ENCODE measurements at places on chromosomes 2 and 18. TPM values are rescaled to one million over a fixed set of nuclear protein-coding genes. Genes with fewer than 3 reads are reported as not detected.
A peak's percentile ranks its signal among the peaks of the same experiment; 100 is the strongest.

DNA sequence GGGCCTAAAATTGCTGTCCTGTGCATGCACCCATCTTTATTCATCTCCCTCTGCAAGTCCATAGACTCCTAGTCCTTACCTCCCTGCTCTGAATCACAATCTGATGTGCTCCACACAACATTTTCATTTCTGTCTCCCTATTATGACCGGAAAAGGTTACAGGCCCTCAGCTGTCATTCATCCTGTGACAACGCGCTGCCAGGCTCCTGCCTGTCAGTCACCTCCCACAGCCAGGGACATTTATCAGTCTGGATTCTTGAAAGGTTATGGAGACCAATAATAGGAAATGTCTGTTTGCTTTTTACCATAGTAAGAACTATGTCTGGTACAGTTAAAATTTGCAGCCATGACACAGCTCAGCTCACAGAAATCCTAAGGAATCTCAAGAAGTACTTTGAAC is 197.1 kb downstream of the RDH14 start:
- no peak overlapping the region for H3K4me3 ChIP-seq
- H3K36me3 ChIP-seq, result no peaks in the 10 kb centered on the region
- no peaks in the 10 kb centered on the region for H3K27me3 ChIP-seq
- no peaks in the 10 kb centered on the region for H3K4me1 ChIP-seq
- no peak overlapping the region for H3K27ac ChIP-seq
- no peak for DNase-seq

GRCh38 chr2:236964291-236964690 is 121.4 kb upstream of the COPS8 start:
- H3K27me3 ChIP-seq, result no peaks in the 10 kb centered on the region
- DNase-seq, result no peak
- no peaks in the 10 kb centered on the region for H3K36me3 ChIP-seq
- peaks cover 27% of the 10 kb centered on the region for H3K4me1 ChIP-seq
- H3K4me3 ChIP-seq, result no peak overlapping the region

- H3K4me1 ChIP-seq, result no peaks in the 10 kb centered on the region
- no peak overlapping the region for H3K4me3 ChIP-seq
- no peak overlapping the region for H3K27ac ChIP-seq
Observed at GRCh38 chr2:188851826-188852225, 122.3 kb upstream of the COL3A1 start.

DNA sequence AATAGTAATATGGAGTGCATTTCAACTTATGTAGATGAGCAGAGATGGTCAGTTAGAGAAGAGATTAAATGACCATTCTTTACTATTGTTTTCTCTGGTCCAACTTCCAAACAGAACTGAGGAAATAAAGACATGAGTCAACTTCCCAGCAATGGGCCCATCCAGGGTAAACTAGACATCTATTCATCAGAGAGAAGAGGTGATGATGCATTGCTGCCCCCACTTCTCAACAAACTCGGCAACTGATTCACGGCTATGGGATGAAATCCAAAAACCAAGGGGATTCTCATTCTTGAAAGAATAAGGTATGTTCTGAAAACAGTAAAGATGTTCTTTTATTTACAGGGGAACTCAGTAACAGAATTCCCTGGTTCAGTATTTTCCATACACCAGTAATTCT is 190.7 kb downstream of the RDH14 start:
- no peaks in the 10 kb centered on the region for H3K4me1 ChIP-seq
- DNase-seq, result no peak
- H3K4me3 ChIP-seq, result no peak overlapping the region
- H3K27ac ChIP-seq, result no peak overlapping the region

DNA sequence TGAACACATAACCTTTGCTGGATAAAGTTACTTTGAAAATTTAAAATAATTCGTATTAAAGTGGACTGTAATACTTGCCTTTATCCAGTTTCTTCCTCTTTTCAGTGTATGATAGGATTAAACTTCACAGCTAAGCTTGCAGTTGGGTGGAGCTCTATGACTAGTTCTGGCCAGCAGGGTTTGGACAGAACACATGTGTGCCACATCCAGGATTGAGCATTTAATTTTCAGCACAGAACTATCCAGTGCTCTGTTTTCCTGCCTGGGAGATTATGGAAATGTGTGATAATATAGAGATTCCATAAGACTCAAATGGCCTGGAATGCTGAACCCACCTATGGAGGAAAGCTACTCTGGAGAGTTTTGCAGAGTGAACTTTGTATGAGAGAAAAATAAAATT is 200.2 kb downstream of the OSR1 start:
- no peaks in the 10 kb centered on the region for H3K27me3 ChIP-seq
- no peaks in the 10 kb centered on the region for H3K36me3 ChIP-seq
- no peak overlapping the region for H3K4me3 ChIP-seq
- H3K27ac ChIP-seq, result no peak overlapping the region
- H3K4me1 ChIP-seq, result no peaks in the 10 kb centered on the region

DNA sequence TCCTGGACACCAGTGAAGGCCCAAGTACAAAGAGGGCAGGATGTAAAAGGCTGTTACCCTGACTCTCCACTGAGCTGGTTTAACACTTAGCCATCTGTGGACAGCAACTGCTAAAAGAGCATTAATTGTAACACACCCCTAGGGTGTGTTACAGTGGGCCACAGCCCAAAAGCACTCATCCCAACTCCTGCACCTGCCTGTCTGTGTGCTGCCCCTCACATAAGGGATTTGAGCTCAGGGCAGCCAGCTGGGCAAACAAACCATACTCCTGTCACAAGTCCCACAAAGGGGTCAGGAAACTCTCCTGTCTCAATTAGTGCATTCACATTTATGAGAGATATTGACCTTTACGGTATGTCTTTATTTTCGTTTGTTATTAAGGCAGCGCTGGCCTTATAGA is 833.1 kb upstream of the NXPH2 start:
- no peak overlapping the region for H3K27ac ChIP-seq
- H3K36me3 ChIP-seq, result no peaks in the 10 kb centered on the region
- no peak overlapping the region for H3K4me3 ChIP-seq

DNA sequence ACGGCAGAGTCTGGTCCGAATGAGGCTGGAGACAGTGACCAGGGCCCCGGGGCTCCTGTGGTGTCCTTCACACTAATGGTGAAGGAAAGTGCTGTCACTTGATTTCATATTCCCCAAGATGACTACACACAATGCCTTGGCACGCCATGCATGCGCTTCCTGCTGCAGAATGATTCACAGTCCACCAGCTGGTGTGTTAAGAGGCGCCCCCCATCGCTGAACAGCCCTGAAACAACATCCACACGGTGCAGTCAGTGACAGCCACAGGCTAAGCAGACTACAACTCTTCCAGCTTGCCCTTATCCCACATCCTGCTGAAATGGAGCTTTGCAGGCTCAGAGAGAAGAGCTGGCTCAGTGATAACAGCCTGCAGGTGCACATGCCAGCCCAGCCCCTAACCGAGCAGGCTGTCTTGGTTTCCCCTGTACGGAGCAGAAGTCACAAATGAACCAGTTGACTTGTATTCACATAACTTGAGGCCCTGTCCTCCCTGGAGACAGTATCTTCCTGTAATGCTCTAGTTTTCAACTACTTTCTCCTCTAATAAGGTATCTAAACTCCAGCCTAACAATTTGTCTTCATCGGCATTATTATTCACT is 24.3 kb upstream of the CDH20 start:
- no peaks in the 10 kb centered on the region for H3K36me3 ChIP-seq
- H3K4me3 ChIP-seq, result no peak overlapping the region
- no peak for DNase-seq
- no peaks in the 10 kb centered on the region for H3K4me1 ChIP-seq
- no peak overlapping the region for H3K27ac ChIP-seq

DNA sequence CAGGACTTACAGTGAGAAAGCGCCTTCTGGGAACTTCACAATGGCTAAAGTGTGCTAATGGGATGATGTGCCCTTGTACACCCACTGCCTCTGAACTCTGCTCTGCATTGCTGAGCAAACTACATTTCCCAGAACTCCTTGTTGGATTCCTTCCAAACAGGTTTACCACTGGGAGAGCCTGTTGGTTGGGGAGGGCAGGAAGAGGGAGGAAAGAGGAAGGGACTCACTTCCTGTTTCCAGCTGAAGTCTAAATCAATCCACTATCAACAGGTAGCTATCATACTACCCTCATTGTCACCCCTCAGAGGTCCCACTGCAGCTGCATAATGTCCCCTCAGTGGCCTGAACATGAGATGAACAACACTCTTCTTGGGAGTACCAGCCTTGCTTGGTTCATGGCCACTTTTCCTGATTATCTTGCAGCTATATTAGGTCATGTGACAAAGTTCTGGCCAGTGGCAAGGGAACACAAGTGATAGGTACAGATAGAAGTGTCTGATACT is 109.7 kb downstream of the MSH2 start:
- no peak overlapping the region for H3K4me3 ChIP-seq
- H3K27ac ChIP-seq, result no peak overlapping the region
- no peaks in the 10 kb centered on the region for H3K4me1 ChIP-seq
- DNase-seq, result no peak
- H3K27me3 ChIP-seq, result no peaks in the 10 kb centered on the region

DNA sequence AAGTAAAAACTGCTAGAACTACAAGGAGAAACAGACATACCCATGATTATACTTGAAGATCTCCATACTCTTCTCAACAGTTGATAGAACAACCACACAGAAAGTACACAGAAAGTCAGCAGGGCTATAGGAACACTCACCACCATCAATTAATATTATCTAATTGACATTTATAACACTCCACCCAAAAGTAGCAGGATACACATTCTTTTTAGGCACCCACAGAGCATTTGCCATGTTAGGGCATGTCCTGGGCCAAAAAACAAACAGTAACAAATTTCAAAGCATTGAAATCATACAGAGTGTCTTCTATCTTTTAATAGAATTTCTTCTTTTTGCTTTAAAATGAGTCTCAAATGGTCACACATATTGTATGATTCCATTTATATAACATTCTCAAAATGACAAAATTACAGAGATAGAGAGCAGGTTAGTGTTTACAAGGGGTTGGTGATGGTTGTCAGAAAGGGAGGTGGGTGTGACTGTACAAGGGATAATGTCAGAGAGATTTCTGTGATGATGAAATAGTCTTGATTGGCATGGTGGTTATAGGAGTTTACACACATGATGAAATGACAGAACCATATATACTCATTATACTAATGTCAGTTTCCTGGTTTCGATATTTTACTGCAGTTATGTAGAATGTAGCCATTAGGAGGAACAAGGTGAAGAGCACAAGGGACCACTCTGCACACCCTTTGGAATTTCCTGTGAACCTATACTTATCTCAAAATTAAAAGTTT is 82.8 kb downstream of the NCK2 start:
- peak overlapping the region; percentile 53 for H3K27ac ChIP-seq
- H3K27me3 ChIP-seq, result no peaks in the 10 kb centered on the region
- H3K4me1 ChIP-seq, result peaks cover 41% of the 10 kb centered on the region
- H3K4me3 ChIP-seq, result no peak overlapping the region
- DNase-seq, result no peak
- no peaks in the 10 kb centered on the region for H3K36me3 ChIP-seq

DNA sequence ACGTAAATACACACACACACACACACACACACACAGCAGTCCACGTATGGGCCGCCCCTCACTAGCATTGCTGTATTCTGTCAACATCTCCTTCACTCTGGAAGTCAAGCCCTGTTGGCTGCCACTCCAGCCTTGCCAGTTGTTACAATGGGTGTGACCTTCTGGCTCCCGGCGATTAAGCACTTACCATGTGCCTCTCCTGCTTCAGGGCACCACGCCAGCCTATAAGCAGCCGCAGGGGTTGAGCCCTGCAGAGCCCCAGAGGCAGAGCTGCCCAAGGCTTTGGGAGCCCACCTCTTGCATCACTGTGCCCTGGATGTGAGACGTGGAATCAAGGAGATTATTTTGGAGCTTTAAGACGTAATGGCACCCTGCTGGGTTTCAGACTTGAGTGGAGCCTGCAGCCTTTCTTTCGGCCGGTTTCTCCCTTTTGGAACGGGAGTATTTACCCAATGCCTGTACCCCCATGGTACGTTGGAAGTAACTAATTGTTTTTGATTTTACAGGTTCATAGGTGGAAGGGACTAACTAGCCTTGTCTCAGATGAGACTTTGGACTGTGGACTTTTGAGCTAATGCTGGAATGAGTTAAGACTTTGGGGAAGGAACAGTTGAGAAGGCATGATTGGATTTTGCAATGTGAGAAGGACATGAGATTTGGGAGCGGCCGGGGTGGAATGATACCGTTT is 54.5 kb upstream of the ROCK2 start:
- H3K27ac ChIP-seq, result no peak overlapping the region
- H3K36me3 ChIP-seq, result no peaks in the 10 kb centered on the region
- H3K4me1 ChIP-seq, result peaks cover 2% of the 10 kb centered on the region

DNA sequence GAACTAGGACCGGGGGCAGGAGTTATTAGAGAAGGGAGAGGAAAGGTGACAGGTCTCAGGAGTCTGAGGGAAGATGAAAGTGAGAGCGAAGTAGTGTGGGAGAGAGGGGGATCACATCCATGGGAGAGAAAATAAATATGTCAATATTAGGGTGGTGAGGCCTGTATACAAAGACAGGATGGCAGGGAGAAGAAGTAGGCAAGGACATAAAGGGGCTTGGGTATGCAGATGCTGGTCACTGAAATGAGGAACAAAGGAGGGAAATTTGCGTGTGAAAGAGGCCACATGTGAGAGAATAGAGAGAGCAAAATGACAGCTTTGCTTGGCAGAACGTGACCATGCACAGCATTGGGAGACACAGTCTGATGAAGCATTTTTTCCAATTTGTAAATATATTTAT is 13.6 kb downstream of the METAP1D start:
- DNase-seq, result no peak
- no peak overlapping the region for H3K4me3 ChIP-seq
- no peaks in the 10 kb centered on the region for H3K36me3 ChIP-seq

GRCh38 chr2:60707750-60708371 is 48.2 kb upstream of the PAPOLG start:
- H3K27me3 ChIP-seq, result no peaks in the 10 kb centered on the region
- DNase-seq, result no peak
- H3K27ac ChIP-seq, result no peak overlapping the region
- H3K4me1 ChIP-seq, result peaks cover 4% of the 10 kb centered on the region
- no peak overlapping the region for H3K4me3 ChIP-seq
- H3K36me3 ChIP-seq, result no peaks in the 10 kb centered on the region

DNA sequence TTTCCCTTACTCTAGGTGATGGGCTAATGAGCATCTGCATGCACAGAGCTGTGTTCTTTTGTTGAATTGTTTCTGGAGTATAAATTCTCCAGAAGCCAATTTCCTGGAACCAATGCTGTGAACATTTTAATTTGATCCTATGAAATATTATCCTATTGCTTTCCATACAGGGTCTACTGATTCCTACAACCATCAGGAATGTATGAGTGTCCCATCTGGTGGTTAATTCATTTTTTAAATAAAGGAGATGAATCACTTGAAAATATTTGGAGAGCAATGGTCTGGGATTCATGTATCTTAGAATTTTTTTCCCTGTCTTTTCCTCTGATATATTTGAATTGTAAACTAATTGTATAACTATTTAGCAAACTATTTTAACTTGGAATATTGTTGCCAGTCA is 14.0 kb downstream of the KIF5C start:
- H3K36me3 ChIP-seq, result no peaks in the 10 kb centered on the region
- H3K4me3 ChIP-seq, result no peak overlapping the region
- DNase-seq, result no peak
- H3K4me1 ChIP-seq, result peaks cover 18% of the 10 kb centered on the region
- no peak overlapping the region for H3K27ac ChIP-seq

CD8B2 gene
- total RNA-seq, result 0.17 TPM

CERKL gene
- total RNA-seq, result 0.75 TPM

UGT1A8 gene
- not detected for total RNA-seq

PAIP2B gene
- 3.6 TPM for total RNA-seq

DPY30 gene
- 45.0 TPM for total RNA-seq

RNPEPL1 gene
- 95.1 TPM for total RNA-seq
